ENCODE measurements at places on chromosomes 7 and 10. TPM values are rescaled to one million over a fixed set of nuclear protein-coding genes. Genes with fewer than 3 reads are reported as not detected.
A peak's percentile ranks its signal among the peaks of the same experiment; 100 is the strongest.

GRCh38 chr7:82110146-82110840 is 333.3 kb downstream of the CACNA2D1 start:
- no peak for DNase-seq

DNA sequence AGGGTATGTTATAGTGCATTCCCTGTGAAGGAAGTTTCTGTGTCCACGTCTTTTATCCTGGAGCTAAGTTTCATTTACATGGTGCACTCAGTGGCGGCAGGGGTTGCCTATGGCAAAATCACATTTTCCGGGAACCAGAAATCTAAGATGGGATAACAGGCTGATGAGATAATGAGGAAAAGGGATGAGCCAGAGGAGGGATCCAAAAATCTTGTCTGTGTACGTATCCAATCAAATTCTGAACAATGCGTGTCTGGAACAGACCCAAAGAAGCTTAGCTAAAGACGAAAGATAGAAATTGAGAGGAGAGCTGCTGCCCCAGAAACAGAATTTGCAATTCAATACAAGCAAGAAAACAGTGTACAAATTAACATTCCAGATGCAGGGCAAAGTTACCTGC is 16.1 kb downstream of the LANCL2 start:
- peak; percentile 22 for DNase-seq

GRCh38 chr10:100129424-100129823 is 47.8 kb upstream of the CPN1 start:
- DNase-seq, result no peak

GRCh38 chr7:65404020-65404419 is 30.4 kb downstream of the ZNF92 start:
- DNase-seq, result no peak

GRCh38 chr10:6401558-6402348 is 178.3 kb downstream of the PRKCQ start:
- peak; percentile 85 for DNase-seq

GRCh38 chr10:129307141-129307540 is 159.9 kb upstream of the MGMT start:
- DNase-seq, result no peak

GRCh38 chr7:94348142-94348541 is 46.6 kb upstream of the COL1A2 start:
- peak; percentile 95 for DNase-seq

GRCh38 chr10:50788951-50789945 is 49.5 kb downstream of the ASAH2B start:
- DNase-seq, result peak; percentile 5

DNA sequence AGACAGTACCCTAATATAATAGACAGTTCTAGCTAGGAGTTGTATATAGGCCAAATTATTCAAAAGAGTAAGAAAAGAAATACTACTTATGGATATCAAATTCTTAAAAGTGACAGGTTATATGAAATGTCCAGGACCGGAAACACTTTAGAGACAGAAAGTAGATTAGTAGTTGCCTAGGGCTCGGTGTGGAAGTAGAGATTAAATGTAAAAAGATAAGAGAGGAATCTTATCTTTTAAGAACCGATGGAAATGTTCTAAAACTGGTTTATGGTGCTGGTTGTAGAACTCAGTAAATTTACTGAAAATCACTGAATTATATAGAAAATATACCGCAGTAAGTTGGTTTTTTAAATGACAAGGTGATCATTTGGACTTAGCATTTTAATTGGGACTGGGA is 147.5 kb upstream of the ASAH2 start:
- DNase-seq, result no peak

DNA sequence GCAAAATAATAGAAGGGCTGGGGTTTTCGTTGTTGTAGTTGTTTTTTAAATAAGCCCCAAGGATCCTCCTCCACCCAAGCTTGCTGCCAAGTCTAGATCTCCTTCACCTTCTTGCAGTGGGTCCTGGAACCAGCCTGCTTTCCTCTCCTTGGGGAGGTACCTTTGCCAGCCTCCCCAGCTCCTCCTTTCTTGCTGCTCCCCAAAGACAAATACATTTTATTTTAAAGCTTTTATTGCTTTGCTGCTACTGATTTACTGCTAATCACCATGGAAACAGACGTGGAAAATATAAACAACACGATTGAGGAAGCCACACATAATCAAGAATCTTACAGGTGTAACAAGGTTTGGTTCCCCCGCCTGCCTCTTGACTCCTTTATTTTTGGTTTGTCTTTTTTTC is 17.4 kb upstream of the SLF2 start:
- no peak for DNase-seq

DNA sequence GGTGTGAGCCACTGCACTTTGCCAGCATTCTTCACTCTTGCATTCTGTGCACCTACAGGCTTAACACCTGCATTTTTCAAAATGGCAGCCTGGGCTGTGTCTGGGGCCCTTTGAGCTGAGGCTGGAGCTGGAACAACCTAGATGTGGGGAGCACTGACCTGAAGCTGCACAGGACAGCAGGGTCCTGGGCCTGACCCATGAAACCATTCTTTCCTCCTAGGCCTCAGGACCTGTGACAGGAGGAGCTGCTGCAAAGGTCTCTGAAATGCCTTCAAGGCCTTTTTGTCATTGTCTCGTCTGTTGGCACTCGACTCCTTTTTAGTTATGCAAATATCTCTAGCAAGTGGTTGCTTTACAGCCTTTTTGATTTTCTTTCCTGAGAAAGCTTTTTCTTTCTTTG is 82.3 kb downstream of the INPP5A start:
- DNase-seq, result no peak

- no peak for DNase-seq
These were observed 145.0 kb downstream of the ADAM12 start for GRCh38 chr10:126243306-126243705.

- no peak for DNase-seq
These were observed 6.9 kb downstream of the STN1 start for GRCh38 chr10:103911021-103911459.

- DNase-seq, result no peak
These were observed 126.1 kb upstream of the EFCAB10 start for GRCh38 chr7:105707381-105707780.

- DNase-seq, result peak; percentile 83
These were observed 640.4 kb downstream of the LRMDA start for GRCh38 chr10:76071653-76072365.

GRCh38 chr10:125084614-125085257 is 75.6 kb downstream of the CTBP2 start:
- peak; percentile 60 for DNase-seq

ACSM6 gene
- not detected for polyA plus RNA-seq

SPDYE11 gene
- polyA plus RNA-seq, result 0.53 TPM

MYOF gene
- polyA plus RNA-seq, result 58.4 TPM

STAG3 gene
- polyA plus RNA-seq, result 9.9 TPM

CYP26A1 gene
- 0.11 TPM for polyA plus RNA-seq

Data from muscle of back (tissue), 13 donors.